Pericardium fibroblast (primary cell): ENCODE measurements at places on chromosomes 3 and 15. TPM values are rescaled to one million over a fixed set of nuclear protein-coding genes. Genes with fewer than 3 reads are reported as not detected.

The SEMA7A gene
- total RNA-seq, result 8.1 and 12.1 TPM in 2 replicates

The RBP2 gene
- total RNA-seq, result not detected in 2 replicates

The GRK7 gene
- not detected in 2 replicates for total RNA-seq

The NPHP3 gene
- 24.3 and 25.0 TPM in 2 replicates for total RNA-seq

The GMNC gene
- not detected in 2 replicates for total RNA-seq

The RTP1 gene
- total RNA-seq, result not detected in 2 replicates

The SLC12A1 gene
- not detected in 2 replicates for total RNA-seq

The CCDC66 gene
- 5.5 and 10.2 TPM in 2 replicates for total RNA-seq

The PTH1R gene
- 11.8 and 13.4 TPM in 2 replicates for total RNA-seq

The CP gene
- 0.47 TPM in 1 of 2 replicates, not detected in the other for total RNA-seq

The SAXO2 gene
- 0.51 TPM in 1 of 2 replicates, not detected in the other for total RNA-seq

The ABHD17C gene
- total RNA-seq, result 11.2 and 16.9 TPM in 2 replicates

The SUSD5 gene
- total RNA-seq, result 4.0 and 4.8 TPM in 2 replicates

The ITIH1 gene
- total RNA-seq, result not detected in 2 replicates

The CHRNA5 gene
- 0.26 and 0.35 TPM in 2 replicates for total RNA-seq

The PYGO1 gene
- total RNA-seq, result 6.6 and 8.2 TPM in 2 replicates

The PAQR5 gene
- total RNA-seq, result 0.17 and 1.3 TPM in 2 replicates

The SAMMSON gene
- not detected in 2 replicates for total RNA-seq

The P2RY1 gene
- 1.2 and 1.3 TPM in 2 replicates for total RNA-seq

The CHRFAM7A gene
- total RNA-seq, result not detected in 2 replicates

The PLEKHO2 gene
- total RNA-seq, result 46.1 and 56.9 TPM in 2 replicates

The SLC9A9 gene
- 3.4 and 15.5 TPM in 2 replicates for total RNA-seq

The ELP6 gene
- 21.0 and 26.3 TPM in 2 replicates for total RNA-seq

The PRSS50 gene
- not detected in 2 replicates for total RNA-seq
